H1 (cell line): ENCODE measurements at places on chromosomes 2 and 18. TPM values are rescaled to one million over a fixed set of nuclear protein-coding genes. Genes with fewer than 3 reads are reported as not detected.

DNA sequence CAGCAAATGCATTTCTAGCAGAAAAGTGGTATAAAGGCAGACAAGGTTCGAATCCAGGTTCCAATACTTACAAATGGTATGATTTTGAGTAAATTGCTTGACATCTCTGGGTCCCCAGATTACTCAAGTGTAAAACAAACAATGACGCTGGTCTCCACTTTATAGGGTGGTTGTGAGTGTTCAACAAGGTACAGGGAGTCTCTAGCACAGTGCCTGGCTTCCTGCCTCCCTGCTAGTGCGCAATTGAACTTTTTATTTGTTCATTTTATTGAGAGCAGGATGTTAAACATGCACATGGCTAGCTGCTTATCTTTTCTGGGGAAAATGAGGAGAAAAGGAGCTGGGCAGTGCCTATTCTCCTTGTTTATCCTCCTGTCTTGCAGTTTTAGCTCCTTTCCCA is 74.9 kb upstream of the MYL1 start:
- no peak for DNase-seq

DNA sequence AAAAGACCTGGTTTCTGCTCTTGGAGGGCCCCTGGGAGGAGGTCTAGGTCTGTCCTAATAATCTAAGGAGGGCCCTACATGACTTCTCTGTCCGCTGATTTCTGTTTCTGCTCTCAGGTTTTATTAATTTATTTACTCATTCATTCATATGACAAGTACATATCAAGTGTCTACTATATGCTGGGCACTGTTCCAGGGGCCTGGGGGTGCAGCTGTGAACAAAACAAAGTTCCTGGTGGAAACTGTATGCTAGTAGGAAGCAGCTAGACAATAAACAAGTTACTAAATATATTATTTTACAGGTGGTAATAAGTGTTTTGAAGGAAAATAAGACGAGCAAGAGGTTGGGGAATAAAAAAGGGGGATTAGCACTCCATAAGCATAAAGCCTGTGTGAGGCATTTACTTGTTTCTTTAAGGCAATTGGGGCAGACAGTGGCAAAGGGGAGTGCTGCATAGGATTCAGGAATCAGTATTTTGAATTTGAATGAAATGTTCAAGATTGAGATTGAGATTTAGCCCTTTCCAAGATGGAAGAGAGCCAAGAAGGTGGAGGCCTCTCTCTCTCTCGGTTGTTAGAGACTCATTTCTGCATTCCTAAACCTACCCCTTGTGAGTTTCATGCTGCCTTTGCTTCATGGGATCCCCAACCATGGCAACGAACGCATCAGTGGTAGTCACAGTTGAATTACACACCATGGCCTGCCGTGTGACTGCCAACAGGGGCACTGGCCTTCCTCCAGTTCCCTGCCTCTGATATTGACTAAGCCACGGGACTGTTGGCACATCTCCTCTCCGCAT is 28.3 kb downstream of the DRC1 start:
- DNase-seq: no peak

DNA sequence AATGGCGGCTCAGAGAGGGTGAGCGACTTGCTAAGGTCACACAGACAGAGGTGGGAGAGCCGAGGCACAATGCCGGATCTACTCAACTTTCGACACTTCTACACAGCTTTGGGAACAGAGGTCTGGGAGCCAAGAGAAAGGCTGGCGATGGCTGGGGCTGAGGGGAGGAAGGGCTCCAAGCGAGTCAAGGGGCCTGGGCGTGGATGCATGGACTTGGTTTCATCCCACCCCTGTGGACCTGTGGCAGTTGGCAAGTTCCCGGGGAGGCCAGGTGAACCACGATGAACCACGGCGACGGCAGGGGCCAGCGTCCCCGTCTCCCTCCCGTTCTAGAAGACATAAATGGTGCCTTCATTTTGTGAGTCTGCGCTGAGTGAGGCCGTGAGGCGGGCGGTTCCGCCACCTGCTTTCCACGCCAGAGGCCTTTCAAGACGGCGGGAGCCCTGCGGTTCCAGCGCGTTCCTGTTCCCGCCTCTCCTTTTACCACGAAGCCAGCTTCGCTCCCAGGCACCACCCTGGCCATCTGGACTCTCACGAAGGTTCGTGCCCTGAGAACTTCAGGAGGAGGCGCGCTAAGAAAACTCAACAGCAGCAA is 46.7 kb downstream of the EDAR start:
- no peak for DNase-seq

The IL18R1 gene
- not detected in 2 replicates for polyA plus RNA-seq

The MAP3K19 gene
- not detected in 2 replicates for polyA plus RNA-seq

DNA sequence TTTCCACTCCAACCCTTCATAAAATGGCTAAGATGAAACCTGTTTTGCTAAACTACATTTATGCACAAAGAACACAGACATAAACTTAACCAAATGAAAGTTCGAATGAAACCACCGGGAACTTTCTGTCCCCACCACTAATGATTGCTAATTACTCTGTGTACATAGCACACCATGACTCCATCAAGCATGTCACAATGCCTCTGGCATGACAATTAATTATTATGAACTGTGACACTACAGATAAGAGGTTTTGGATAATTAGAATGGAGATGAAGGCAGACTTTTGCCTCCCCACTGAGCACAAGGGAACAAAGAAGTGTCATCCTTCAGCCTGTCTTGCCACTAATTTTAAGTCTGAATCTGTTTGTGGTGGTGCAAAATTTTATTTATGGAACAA is 1.5 kb downstream of the DAPL1 start:
- DNase-seq: no peak

The SPDYA gene
- 0.09 and 0.12 TPM in 2 replicates for polyA plus RNA-seq
